T-helper 2 cell (primary cell): ENCODE measurements at places on chromosomes 1 and 21.

GRCh38 chr1:25671929-25672328 lies 55.3 kb downstream of the MAN1C1 start:
- DNase-seq = no peak

GRCh38 chr1:181011301-181012202 lies 11.1 kb downstream of the STX6 start:
- no peak for DNase-seq

- no peak for DNase-seq
Observed at GRCh38 chr1:56434025-56434424, 145.3 kb downstream of the PLPP3 start.

DNA sequence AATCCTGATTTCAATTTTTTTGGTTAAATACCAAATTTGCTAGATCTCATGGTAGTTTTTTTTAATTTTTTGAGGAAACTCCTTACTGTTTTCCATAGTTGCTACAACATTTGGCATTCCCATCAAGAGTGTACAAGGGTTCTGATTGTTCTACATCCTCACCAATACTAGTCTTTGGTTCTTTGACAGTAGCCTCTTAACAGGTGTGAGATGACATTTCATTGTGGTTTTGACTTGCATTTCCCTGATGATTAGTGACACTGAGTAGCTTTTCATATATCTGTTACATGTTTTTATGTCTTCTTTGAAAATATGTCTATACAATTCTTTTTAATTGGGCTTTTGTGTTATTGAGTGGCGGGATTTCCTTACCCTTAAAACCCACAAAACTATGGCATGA lies 20.9 kb upstream of the RGS13 start:
- no peak for DNase-seq

- no peak for DNase-seq
Observed at GRCh38 chr1:246703581-246703980, 20.6 kb upstream of the SCCPDH start.

GRCh38 chr1:182113879-182114626 lies 52.5 kb upstream of the ZNF648 start:
- DNase-seq = no peak

- DNase-seq = no peak
Observed at GRCh38 chr1:79469139-79469538, 462.6 kb upstream of the ADGRL4 start.

- peak; percentile 44 for DNase-seq
Observed at GRCh38 chr21:34020005-34020847, 53.2 kb upstream of the MRPS6 start.

GRCh38 chr1:202104073-202104472 lies 18.6 kb upstream of the GPR37L1 start:
- no peak for DNase-seq

DNA sequence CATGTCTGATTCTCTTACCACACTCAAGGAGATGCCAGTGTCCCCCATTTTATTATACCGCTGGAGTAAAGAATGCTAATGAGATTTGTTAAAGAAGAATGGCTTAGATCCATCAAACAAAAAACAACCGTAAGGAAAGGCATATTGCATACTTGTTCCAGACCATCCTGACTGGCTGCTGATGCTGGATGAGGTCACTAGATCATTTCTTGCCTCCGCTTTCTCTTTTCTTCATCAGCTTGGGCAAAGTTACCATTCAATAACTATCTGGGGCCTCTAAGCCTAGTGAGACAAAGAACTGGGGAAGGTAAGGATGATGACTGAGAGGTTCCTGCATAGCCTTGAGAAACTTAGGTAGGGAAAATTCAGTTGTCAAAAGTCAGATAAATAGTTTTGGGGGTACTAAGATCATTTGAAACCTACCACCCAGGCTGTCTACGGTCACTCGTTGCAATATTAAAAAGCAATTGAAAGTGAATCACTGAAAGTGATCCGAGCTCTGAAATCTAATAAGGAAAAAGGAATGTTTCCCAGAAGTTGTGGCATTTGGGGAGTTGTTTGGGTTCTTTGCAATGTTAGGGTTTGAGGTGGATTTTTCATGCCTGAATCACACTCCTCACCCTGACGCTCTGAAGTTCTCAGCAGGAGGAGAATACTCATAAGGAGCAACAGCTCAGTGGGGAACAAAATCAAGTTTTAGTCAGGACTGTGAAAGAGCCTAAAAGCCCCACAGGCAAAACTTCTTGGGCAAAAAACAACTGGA lies 176.8 kb downstream of the HHIPL2 start:
- DNase-seq = no peak

GRCh38 chr1:4726620-4727341 lies 72.4 kb downstream of the AJAP1 start:
- DNase-seq = no peak

GRCh38 chr1:161402446-161402845 lies 34.8 kb upstream of the CFAP126 start:
- no peak for DNase-seq

- no peak for DNase-seq
Observed at GRCh38 chr1:199612976-199613774, 414.3 kb upstream of the NR5A2 start.

GRCh38 chr1:220655509-220655908 lies 34.7 kb upstream of the C1orf115 start:
- no peak for DNase-seq

DNA sequence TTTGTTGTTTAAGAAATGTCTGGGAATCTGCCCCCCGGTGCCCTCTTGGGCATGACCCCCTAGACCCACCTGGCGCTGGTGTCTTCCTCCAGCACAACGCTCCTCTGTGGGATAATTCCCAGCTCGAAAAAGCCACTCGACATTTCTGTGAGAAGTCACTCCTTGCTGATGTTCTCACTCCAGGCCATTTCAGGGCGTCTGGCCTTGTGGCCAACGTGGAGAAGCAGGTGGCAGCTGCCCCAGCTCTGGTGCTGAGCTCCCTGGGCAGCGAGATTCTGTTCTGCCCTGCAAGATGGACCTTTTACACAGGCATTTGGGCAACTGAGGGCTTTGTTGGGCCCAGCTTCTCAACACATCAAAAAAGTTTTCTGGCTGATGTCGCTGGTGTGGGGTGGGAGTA lies 147.7 kb upstream of the WNT4 start:
- DNase-seq = no peak

DNA sequence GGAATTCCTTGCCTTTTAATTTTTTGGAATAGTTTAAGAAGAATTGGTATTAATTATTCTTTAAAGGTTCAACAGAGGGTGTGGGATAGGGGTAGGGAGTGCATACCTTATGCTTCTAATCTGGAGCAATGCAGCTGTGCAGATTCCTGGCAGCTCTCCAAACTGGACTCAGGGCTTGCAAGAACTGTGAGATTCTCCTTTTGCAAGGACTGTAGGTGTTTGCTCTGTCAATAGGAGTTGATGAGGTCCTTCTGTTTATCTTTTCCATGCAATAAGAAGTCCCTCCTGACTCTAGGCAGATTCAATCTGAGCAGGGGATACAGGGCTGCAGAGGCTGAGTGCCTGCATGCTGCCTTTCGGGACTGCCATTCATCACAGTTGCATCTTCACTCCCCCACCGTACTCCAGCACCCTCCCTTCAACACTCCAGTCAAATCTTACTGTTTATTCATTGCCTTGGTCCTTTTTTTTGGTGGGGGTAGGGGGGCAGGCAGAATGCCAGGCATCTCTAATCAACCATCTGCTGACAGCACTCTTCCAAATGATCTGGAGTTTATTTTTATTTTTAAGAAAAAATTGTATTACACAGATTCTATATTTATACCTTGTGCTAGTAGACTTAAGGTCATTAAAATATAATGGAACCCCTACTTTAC lies 122.3 kb downstream of the DISC1 start:
- DNase-seq = no peak

GRCh38 chr21:33755354-33755753 lies 113.1 kb downstream of the ITSN1 start:
- no peak for DNase-seq

DNA sequence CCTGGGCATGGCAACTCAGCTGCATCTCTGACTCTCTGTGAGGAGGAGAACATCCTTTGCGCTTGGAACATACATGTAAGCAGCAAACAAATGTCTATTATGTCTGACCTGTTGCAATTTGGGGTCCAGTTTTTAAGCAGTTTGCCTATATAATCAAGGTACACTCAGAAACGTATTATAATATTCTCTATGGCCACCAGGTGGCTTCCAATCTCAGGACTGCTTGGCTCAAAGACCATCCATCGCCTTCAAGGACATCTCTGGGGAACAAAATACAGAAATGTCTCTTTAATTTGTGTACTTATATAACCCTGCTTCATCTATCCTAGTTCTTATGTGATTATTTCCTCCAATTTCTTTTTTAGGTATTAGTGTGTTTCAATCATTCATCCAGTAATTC lies 227.2 kb downstream of the OLFM3 start:
- DNase-seq = no peak

DNA sequence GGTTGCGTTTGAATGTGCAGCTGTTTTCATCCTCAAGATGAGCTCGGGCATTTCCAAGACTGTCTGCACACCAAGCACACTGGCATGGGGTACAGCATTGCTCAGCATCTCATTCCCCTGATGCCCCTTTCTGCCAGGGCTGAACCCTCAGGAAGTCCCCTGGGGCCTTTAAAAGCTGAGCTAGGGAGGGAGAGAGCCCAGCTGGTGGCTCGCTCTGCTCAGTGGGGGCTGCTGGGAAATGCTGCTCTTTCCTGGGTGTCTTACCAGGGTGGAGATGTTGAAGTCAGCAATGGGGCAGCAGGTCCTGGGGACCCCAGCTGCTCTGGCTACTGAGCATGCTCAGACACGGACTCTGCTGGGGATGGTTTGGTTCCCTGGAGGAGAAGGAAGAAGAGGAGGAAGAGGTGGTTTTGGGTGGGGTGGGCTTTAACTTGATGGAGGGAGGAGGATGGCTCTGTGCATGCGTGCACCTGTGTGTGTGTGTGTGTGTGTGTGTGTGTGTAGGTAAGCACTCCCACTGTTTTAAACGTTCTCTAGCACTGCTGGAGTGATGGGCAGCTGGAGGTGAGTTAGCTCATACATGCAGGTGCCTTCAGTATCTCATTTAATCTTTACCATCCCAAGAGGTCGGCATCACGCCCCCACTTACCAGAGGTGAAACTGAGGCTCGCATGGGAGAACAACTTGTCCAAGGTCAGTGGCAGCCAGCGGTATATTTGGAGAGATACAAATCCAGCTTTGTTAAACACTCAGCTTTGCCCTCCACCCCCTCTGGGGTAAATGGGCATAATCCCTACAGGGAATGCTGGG lies 40.9 kb downstream of the ACTL8 start:
- DNase-seq = no peak

GRCh38 chr1:201850053-201850397 lies 21.1 kb downstream of the IPO9 start:
- DNase-seq = no peak
